Ovary (tissue), 10 donors: ENCODE measurements at places on chromosomes 2 and 18. TPM values are rescaled to one million over a fixed set of nuclear protein-coding genes. Genes with fewer than 3 reads are reported as not detected.

CDK5R2 gene
- total RNA-seq: not detected

DNAJC5G gene
- not detected for total RNA-seq

ALKAL2 gene
- total RNA-seq: 88.2 TPM

ITGB6 gene
- total RNA-seq: 0.17 TPM

FAM237A gene
- not detected for total RNA-seq

SERPINB11 gene
- not detected for total RNA-seq

SOWAHC gene
- 14.1 TPM for total RNA-seq

HTR2B gene
- total RNA-seq: 0.73 TPM

- DNase-seq: no peak
Measured at GRCh38 chr2:7672027-7672684, 754.9 kb downstream of the RNF144A start.

DNA sequence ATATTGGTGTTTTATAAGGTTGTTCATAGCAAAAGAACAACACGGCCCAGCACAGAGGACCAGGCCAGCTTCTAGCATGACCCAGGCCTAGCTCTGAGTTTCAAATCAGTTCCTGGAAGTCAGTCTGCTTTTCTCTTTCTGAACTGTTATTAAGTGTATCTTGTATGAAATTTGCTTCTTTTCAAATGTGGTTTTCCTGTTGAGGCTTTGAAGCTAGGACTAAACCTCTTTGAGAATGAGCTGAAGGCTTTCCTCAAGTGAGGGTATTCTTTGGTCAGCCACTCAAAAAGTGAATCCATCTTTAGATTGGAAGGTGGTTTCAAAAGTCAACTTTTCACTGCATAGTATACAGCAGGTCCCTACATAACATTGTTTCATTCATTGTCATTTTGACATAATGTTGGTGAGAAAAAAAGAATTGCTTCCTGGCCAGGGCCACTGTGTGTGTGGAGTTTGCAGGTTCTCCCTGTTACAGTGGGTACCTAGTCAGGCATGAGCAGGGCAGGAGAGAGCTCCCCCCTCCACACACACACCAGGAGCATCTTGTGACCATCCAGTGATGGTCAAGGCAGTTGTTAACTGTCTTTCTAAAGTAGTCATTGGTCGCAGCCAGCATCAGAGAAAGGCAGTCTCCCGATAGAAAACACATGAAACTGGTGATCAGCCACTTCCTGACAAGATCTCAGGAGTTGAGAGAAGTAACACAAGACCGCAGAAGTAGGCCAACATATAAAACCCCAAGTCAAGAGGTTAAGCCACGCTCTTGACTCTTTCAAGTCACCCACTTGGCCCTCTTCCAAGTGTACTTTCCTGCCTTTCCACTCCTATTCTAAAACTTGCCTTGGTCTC lies 6.7 kb upstream of the ACAA2 start:
- no peak for DNase-seq

DNA sequence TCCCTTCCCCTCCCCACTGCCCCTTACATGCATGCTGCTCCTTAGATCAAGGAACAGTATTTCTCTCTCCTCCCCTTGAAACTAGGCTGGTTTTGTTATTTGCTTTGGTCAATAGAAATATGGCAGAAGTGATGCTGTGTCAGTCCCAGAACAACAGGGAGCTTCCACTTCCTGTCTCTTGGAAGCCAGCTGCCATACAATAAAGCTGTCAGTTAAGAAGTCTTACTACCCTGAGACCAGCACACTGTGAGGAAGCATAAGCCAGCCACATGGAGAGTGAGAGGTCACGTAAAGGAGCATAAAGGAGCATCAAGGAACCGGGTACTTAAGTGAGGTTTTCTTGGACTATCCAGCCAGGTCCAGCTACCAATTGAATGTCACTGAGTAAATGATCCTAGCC lies 126.6 kb downstream of the NOL4 start:
- DNase-seq: no peak

- no peak for DNase-seq
Measured at GRCh38 chr2:64787019-64787365, 133.3 kb upstream of the SERTAD2 start.

GRCh38 chr18:62883937-62884735 lies 168.8 kb downstream of the PHLPP1 start:
- no peak for DNase-seq

- no peak for DNase-seq
Measured at GRCh38 chr2:99868260-99868659, 274.1 kb downstream of the AFF3 start.

DNA sequence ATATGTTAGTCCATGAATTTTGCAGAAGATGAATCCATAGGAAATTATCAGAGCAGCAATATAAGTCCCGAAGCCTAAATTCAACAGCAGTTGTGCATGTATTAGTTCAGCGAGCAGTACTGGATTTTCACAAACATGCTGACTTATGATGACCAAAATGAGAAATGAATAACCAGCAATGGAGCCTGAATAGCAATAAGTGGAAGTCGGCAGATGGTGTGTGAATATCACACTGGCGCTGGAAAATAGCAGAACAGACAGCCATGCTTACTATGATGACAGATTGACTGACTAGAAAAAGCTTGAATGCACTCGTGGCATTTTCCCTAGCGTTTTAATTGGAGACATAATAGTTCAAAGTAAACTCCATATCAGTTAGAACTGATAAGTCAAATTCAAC lies 1114.5 kb downstream of the DSC3 start:
- no peak for DNase-seq

- DNase-seq: peak; percentile 81
Measured at GRCh38 chr18:76822506-76823160, at the start of gene ZNF236. ZNF236 (plus strand) TSS chr18:76822557; CDS start chr18:76822608, 51 bp downstream.

DNA sequence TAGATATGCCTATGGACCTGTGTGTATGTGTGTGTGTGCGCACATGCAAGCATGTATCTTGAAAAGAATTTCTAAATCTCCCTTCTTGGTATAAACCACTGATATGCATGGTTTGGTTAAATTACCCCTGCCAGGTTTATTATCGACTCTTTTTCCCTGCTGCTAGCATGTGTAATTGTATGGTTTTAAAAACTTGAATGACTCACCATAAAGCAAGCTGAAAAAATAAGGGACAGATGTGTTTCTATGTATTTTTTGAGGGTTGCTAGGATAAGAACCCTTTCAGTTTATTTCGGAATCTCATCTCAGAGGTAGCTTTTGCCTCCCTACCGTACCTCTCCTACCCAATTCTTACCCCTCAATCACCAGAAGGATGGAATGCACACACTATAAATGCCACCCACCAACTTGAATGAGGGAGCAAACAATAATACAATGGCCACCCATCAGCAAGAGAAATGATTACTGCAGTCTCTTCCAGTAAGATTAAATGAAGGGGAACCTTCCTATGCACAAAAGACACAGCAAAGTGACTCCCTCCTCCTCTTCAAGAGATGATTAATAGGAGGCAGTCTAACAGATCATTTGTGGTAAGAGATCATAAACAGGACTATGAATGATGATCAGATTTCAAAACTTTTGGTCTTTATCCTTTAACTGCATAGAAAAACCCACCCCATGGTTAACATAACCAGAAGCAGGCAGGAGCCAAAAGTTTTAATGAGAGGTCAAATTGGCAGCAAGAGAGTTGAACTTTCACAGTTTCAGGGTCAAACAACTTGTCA lies 357.2 kb downstream of the SATB2 start:
- DNase-seq: no peak

GRCh38 chr18:31943878-31944816 lies 1.2 kb upstream of the TRAPPC8 start:
- DNase-seq: no peak

- peak; percentile 75 for DNase-seq
Measured at GRCh38 chr2:202032846-202033316, 774 bp upstream of the FZD7 start.

DNA sequence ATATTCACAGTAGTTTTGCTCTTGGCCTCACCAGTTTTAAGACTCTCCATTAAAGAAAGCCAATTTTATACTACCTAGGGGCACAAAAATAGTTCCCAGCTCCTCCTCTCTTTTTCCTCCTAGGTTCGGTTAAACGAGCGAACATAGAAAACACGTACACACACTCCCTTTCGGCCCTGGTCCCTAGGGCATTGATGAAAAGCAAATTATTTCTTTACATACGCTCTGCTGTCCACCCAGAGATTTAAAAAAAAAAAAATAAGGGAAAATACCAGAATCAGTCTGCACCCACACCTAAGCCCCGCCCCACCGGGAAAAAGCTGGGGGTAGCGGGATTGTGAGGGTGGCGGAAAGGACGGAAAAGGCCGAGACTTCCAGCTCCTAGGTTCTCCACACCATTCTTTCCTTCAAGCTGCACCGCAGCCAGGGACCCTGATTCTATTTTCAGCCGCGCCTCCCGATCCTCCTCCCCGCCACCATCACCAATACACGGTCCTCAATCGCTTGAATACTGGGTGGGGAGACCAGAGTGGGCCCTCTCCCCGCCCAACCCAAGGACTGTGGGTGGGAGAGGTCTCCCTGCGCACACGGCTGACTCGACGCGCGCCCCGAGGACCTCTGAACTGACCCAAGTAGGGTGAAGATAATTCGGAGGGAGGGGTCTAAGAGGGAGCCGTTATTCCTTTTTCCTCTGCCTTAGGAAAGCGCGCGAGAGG lies 769 bp downstream of the ATF2 start:
- DNase-seq: no peak

DNA sequence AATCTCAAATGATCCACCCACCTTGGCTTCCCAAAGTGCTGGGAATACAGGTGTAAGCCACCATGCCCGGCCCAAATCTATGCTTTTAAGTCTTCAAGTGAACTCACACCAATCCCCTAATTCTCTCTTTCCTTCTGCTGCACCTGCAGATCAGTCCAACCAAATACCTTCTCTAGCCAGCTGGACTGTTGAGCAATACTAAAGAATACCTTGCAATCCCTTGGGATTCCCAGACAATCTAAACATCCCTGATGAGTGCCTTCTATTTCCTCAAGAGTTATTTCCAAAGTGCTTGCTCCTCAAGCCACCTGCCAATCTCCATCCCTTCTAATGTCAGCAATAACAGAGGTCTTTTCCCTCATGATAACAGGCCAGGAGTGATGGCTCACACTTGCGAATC lies 48.6 kb downstream of the SF3B1 start:
- DNase-seq: no peak

- no peak for DNase-seq
Measured at GRCh38 chr2:23684395-23685176, 242.3 kb downstream of the ATAD2B start.

DNA sequence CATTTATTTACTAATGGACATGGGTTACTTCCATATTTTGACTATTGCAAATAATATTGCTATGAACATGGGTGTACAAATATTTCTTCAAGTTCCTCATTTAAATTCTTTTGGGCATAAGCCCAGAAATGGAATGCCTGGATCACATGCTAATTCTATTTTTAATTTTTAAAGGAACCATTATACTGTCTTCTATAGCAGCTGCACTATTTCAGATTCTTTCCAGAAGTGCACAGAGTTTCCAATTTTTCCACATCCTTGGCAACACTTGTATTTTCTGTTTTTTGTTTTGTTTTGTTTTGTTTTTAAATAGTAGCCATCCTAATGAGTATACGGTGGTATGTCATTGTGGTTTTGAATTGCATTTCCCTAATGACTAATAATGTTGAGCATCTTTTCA lies 8.5 kb upstream of the RALBP1 start:
- no peak for DNase-seq

DNA sequence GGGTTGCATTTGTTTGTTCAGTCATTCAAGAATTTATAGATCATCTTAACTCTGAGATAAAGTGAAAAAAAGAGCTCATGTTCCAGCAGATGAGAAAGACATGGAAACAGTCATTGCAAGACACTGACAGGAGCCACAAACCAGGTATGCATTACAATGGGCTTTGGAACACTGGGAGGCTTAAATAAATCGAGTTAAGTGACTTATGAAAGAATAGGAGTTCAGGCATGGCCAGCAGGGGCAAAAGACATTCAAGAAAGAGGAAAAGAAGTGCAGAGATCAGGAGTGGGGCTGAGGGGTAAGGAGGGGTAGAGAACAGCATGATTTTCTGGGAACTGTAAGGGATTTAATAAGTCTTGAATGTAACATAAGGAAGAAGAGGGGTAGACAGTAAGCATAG lies 121.2 kb upstream of the EPC2 start:
- no peak for DNase-seq

- DNase-seq: no peak
Measured at GRCh38 chr2:1436369-1436768, 23.1 kb downstream of the TPO start.

- DNase-seq: no peak
Measured at GRCh38 chr2:17643031-17643615, 102.6 kb downstream of the VSNL1 start.
